ENCODE measurements at places on chromosomes 3 and 15.

DNA sequence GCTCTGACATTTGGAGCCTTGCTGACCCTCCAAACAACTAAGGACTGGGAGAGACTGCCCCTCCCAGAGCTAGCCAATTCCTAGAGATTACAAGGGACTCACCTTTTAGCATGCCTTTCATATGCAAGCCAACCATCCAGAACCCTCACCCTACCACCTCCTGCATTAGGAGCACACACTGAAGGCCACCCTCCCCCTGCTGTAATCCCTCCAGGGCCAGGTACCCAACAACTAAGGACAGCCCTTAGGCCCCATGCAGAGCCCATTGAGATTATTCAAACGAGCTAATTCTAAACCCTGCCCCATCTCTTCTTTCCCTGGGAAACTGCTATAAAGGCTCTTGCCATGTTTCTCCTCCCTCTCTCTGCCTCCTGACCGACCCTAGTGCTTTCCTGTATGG is 352.6 kb downstream of the ERC2 start:
- DNase-seq, result no peak

- DNase-seq, result peak; percentile 6
Observed at GRCh38 chr15:56052395-56053045, 59.1 kb upstream of the NEDD4 start.

- DNase-seq, result no peak
Observed at GRCh38 chr3:100046986-100047385, 67.3 kb downstream of the FILIP1L start.

DNA sequence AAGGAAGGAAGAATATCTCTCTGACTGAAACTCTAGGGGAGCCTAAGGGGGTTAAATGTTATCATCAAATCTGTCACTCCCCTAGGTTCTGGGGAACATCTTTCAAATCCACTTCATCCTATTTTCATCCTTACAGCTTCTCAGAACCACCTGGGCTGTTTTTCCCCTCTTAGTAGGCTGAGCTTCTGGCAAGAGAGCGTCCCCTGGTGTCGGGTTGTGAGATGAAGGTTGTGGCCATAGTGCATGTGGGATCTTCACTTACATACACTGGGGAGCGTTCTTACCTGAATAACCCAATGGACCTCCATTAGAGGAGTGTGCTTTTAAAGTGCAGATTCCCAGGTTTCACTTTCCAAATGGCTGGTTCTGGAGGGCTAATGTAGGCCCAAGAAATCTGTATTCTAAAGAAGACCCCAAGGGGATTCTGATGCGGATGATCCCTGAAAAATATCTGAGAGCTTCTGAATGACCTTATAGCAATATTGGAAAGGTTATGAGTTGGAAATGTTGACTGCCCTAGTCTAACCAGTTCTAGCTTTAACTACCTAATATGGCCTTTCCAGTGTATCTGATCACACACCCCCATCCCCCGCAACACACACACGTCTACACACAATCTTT is 663.7 kb downstream of the AGBL1 start:
- DNase-seq, result no peak

DNA sequence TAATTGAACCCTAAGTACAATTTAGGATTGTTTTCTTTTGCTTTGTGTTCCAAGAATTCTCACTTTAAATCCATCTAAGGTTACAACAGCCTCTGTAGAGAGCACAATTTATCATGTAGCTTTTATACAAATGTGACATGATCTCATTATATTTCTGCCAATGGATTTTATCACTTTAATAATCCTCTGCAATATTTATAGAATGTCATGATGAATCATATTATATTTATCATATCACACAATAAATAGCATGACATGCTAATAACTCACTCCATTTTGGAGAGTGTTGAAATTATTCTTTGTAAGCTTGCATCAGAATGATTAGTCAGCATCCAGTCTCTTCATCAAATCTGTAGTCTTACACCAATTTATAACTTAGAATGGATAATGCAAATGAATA is 280.6 kb upstream of the ZNF717 start:
- DNase-seq, result no peak

GRCh38 chr3:149234671-149235245 is 13.1 kb upstream of the CP start:
- DNase-seq, result no peak

- DNase-seq, result no peak
Observed at GRCh38 chr3:1190569-1190968, 97.7 kb downstream of the CNTN6 start.

DNA sequence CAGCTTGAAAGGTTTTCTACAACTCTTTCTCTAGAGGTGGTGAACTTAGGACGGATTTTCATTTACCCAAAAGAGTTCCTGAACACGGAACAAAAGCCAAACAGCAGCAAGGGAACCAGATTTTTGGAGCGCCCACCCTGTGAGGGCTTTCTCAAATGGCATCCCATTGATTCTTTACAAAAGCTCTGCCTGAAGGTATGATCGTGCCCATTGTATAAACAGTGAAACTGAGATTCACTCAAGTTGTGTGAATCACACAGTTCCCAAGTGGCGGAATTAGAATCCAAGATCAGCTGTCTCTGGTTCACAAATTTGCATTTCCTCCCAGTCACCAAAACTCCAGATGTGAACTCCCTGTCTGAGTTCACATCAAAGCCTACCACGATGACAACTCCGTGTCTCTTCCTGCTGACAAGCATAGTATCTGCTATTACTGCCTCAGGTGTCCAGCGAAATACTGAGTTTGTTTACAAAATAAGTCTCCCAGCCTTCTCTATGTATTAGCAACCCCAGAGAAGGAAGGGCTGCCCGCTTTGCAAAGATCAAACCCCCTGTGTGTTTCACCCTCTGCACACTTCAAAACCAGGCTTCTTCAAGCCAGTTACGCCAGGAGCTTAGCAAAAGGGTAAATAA is 235.9 kb upstream of the ST8SIA2 start:
- no peak for DNase-seq

GRCh38 chr3:140599009-140599408 is 78.9 kb upstream of the TRIM42 start:
- no peak for DNase-seq

GRCh38 chr3:65560133-65560532 is 478.6 kb downstream of the MAGI1 start:
- no peak for DNase-seq

DNA sequence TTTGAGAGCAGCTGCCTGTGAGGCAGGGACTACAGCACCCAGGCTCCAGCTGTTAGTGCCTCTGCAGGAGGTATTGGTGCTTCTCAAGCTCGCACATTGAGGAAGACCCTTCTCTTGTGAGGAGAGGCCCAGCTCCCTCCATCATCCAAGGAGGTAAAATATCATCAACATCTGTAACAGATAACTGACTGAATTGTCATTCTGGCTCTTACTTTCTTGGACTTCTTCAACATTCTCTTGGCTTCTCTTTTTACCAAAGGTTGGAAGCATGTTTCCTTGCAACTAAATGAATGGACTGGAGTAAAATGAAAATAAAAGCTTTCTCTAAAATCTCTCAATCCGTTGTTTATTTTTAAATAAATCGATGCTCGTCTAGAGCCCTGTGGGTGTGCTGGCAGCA is 53.1 kb upstream of the PXYLP1 start:
- no peak for DNase-seq

- DNase-seq, result no peak
Observed at GRCh38 chr3:132456571-132456970, 39.3 kb downstream of the DNAJC13 start.

DNA sequence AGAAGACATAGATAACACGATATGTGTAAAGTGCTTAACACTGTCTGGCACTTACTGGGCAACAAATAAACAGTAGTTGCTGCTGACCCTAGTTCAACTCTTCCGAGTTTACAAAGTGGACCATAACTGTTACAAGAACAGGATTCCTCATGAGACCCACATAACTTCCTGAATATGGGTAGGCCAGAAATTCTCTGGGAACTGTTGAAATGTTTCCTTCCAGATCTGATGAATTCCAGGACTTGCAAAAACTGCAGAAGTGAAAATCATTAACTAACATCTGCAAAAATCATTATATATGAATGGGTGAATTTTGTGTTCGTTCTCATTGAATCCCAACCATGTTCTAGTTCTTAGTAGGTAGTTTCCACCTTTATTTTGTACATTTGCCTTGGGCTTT is 181.7 kb upstream of the MME start:
- DNase-seq, result no peak

GRCh38 chr3:56468184-56469106 is at the start of gene ERC2:
Gene ERC2, minus strand, starts transcription at chr3:56468467.
- DNase-seq, result no peak

GRCh38 chr3:149605902-149606301 is 51.9 kb downstream of the WWTR1 start:
- no peak for DNase-seq

GRCh38 chr15:77476995-77477394 is 56.3 kb downstream of the HMG20A start:
- DNase-seq, result no peak

DNA sequence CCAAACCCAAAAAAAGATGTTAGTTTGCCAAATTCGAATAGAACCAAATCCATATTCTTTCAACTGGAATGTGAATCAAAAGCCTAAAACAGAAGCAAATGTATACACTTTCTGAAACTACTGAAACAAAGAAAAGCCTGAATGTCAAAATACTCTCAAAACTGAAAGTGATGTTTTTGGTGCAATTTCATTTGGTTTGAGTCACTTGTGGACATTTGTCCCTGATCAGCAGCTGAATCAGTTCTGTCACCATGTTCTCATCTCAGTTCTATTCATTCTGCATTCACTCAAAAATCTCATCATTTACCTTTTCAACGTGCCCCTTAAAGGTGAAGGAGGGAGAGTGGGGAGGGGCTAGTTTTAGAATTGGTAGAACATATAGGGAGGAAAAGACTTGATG is 266.8 kb downstream of the ABHD5 start:
- DNase-seq, result no peak

- peak; percentile 79 for DNase-seq
Observed at GRCh38 chr3:64685800-64686445, 1.9 kb downstream of the ADAMTS9 start.

- no peak for DNase-seq
Observed at GRCh38 chr3:187722206-187722612, 19.9 kb upstream of the RTP2 start.

Data from brain pericyte (primary cell).